ENCODE measurements at places on chromosomes 2 and 18. TPM values are rescaled to one million over a fixed set of nuclear protein-coding genes. Genes with fewer than 3 reads are reported as not detected.
A peak's percentile ranks its signal among the peaks of the same experiment; 100 is the strongest.

Gene CNTNAP5
- not detected for total RNA-seq

Gene TGFA
- 1.0 TPM for total RNA-seq

Gene ITPRIPL1
- total RNA-seq, result 2.1 TPM

Gene CD8B
- total RNA-seq, result 0.81 TPM

Gene PAIP2B
- 15.1 TPM for total RNA-seq

GRCh38 chr2:217886720-217887309 lies 116.0 kb downstream of the TNS1 start:
- DNase-seq, result peak; percentile 81

DNA sequence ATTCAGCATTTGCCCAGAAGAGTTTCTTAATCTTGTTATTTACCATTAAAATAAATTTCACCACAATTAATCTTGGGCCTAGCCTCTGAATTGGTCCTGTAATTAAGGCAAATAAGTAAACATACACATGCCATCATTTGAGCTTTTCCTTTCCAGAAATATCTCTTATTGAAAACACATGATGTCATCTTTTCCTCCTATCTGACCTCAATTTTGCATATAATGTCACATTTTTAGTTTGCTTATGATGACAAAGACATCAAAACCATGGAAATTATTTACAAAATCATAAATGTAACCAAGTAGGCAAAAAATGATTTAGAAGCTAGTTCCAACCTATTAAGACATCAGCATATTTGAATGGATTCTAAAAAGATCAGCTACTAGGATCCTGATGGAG lies 915.5 kb downstream of the ERBB4 start:
- no peak for DNase-seq

DNA sequence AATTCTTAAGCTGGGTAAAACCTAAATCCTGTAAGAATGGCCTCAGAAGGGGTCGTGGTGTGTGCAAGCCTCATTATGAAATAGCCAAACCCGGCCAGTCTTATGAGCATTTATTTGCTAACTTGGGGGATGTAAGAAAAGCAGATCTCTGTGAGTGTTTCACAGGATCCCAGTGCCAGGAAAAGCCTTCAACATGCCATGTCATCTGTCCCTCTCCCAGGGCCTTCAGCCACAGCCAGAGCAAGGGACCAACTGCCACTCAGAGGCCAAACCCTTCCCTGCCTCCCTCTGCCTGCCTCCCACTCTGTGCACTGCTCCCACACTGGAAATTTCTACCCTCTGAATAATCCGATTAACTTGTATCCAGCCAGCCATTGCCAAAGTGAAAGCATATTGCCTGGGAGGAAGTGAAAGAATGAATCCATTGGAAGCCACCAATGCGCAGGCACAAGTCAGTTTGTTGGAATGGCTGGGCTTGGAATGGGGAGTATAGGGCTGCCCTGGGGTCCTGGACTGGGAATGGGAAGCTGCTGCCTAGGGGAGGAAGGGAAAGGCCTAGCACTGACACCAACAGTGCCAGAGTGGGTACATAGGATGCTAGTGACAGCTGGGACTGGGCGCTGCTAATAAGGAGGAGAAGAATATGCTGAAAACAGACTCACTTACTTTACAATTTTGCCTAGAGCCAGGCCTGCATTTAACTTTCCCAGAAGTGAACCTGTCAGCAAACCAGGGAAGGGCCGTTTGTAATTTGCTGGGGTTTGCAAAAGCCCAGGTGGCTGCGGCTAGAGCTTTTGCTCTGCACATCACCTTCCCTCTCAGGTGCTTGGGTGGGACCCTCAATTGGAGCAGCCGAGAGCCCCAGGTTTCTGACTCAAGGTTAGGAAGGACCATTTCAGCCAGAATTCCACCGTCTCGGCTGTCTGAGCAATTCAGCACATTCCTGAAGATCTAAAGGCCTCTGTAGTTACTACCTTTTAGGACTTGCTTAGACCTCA lies 146.6 kb upstream of the NCK2 start:
- no peak for DNase-seq

GRCh38 chr2:127217470-127218325 lies 2.4 kb downstream of the CYP27C1 start:
- DNase-seq, result no peak

DNA sequence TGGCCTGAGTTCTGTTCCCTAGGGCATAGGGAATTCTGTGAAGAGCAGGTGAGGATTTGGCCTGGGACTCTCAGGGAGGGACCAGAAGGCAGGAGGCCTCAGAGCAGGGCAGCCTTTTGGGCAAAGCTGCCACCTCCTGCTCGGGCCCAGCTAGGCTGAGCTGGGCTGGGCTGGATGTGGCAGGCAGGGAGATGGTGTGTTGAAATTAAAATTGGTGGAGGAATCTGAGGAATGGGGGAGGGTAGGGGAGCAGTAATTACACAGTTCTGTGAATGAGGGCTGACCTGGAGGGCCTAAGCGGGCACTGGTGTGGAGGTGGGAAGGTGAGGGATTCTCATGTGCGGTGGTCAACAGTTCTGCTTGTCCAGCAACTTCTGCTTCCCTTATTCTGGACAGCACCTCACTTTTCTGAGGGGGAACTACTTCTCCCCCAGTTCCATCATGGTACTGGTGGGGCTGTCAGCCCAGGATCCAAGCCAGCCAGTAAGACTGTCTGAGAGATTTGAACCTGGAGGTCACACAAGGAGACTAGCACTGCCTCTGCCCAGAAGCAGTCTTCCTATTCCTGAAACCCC lies 22.0 kb upstream of the ASPRV1 start:
- no peak for DNase-seq

DNA sequence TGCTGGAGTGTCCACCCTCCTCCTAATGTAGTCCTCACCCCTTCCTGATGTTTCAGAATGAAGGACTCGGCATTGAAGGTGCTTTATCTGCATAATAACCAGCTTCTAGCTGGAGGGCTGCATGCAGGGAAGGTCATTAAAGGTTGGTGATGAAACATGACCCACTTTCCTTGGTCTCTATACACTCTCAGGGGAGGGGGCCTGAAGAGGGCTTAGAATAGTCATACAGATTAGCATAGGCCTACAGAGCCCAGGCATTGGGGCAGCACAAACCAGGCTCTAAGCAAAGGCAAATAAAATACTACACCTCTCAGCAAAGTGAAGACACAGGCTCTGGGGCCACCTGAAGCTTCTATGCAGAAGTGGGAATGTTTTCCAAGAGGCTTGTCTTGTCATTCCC lies 1.8 kb downstream of the IL36RN start:
- no peak for DNase-seq

DNA sequence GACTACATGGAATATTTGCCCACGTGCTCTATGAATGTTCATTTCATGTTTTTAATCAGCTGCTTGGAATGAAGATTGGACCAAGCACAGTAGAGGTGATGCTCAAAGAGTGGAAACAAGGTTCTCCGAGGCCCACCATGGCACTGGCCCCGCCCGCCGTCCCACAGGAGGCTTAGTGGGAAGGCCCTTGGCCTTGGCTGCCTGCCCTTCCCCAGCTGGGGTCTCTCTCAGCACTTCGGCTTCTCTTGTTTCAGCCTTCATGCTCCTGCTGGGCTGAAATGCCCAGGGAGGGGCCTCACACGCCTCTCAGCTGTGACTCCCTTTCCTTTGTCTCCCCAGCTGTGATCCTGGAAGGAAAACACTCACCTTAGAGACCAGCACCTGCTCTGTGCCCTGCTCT lies 833.2 kb downstream of the GALR1 start:
- no peak for DNase-seq

DNA sequence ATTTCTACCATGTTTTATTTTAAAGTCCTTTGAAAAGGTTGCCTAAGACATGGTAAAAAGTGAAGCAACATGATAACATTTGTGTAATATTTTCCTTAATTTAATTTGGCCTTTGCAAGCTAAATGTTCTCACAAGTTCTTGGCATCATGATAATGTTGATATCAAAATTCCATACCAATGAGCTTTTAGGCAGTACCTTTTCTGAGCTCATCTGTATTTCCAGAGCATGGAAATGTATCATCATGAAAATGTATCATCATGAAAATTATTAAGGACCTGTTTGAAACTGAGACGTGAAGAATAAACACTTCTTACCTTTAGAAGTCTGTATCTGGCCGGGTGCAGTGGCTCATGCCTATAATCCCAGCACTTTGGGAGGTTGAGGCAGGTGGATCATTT lies 73.8 kb downstream of the VWC2L start:
- DNase-seq, result no peak

- no peak for DNase-seq
These were observed 94.5 kb upstream of the LMAN1 start for GRCh38 chr18:59453468-59453961.

DNA sequence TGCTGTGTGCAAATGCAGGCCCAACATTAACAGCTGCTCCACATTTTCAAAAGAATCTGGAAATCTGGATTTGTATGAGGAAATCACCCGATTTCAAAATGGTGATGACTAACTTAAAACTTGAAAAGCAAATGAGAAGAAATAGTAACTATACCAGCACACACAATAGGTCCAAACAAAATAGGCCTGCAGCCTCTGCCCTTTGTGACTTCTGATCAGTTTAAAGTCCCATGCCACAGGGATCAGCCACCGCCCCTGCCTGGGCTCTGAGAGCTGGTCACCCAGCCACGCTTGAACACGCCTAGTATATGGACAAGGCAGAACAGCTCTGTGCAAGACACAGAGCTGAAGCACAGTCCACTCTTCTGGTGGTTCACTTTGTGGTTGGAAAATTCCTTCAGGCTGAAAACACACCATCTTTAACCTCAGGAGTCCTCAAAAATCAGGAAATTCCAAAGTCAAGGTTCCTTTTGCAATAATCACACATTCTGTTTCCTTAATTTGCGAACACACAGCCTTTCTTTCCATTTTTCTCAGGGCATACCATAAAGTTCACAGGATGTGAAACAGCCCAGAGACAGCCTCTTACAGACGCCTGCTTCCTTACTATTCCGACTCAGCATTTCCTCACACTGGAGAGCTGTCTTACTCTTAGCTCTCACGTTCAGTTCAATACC lies 150.1 kb upstream of the RIOK3 start:
- DNase-seq, result no peak

DNA sequence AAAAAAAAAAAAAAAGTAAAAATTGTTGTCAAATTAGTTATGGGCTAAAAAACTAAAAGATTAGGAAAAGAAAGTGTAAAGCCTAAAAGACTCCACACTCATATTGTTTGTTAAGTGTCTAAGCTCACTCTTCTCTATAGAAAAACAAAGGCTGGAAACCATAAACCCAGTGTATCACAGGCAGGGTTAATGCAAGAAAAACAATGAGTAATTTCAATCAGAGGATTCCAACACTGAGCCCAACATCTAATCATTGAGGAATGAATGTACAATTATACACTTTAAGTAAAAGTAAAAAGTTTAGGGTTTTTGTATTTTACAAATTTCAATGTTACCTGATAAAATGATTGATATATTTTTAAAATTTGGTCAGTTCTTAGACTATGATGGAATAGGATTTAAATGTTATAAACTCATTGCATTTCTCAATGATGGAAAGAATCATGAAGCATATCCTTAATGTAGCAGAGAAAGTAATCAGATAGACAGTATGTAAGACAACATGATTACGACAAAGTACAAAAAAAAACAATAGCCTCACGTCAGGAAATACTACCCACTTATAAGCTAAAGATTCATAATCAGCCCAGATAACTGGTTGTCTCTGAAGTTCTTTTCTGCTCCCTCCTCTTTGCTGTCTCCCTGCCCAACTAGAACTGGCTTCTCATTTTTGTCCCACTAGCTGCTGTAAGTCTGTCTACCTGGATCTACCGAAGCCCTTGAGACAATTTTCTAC lies 44.5 kb upstream of the SP3 start:
- no peak for DNase-seq

DNA sequence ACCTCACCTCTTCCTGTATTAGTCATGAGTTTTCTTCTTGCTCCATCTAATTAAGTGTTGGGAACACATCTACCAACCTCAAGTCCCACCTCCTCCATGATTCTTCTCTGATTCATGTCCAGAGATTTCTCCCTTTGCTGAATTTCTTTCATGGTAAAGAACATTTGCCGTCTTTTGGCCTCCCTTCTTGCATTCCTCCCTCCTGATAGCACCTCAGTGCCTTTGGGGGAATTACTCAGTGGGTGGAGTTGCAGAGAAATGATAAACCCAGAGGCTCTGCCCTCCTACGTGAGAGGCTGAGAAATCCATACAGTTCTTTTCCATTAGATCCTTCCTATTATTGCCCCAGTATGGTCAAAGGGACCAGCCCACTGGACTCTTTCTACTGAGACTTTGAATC lies 651.9 kb downstream of the SLC4A3 start:
- no peak for DNase-seq

- no peak for DNase-seq
These were observed 830 bp upstream of the MERTK start for GRCh38 chr2:111897630-111897923.

GRCh38 chr2:27175330-27175729 lies 26.5 kb downstream of the TCF23 start:
- no peak for DNase-seq

DNA sequence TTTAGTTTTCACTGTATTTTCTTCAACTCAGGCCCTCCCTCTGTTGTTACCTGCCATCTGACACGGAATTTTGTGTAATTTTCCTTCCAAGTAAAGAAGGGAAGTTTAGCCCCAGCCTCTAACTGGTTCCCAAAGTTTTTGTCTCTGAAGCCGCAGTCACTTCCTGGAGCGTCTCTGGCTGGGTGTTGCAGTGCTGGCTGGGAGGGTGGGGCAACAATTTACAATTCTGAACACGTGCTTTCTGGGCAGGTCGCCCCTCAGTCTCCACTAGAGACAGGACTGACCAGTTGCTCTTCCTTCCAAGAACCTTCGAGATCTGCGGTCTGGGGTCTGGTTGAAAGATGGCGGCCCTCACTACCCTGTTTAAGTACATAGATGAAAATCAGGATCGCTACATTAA lies 3.5 kb downstream of the CNDP2 start:
- DNase-seq, result peak; percentile 81

GRCh38 chr2:178819147-178819875 lies 12.1 kb upstream of the TTN start:
- DNase-seq, result no peak
